ENCODE measurements at places on chromosomes 1 and 21.

- no peak for DNase-seq
These were observed 42.7 kb downstream of the SCMH1 start for GRCh38 chr1:41199375-41199774.

DNA sequence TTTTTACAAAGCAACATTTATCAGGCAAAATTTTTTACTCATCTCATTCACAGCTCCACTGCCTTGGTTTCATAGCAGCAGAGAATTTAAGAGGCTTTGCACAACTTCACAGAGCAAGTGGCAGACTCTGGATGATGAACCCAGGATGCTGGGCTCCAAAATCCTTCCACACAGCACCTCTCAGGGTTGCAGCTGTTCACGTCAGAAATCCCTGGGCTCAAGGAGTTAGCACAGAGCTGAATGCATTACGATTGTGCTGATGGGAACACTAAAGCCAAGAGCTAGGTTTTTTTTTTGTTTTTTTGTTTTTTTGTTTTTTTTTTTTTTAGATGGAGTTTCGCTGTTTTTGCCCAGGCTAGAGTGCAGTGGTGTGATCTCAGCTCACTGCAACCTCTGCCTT, 2.4 kb upstream of the HTR6 start:
- no peak for DNase-seq

GRCh38 chr1:58708166-58708565, 8.3 kb upstream of the MYSM1 start:
- no peak for DNase-seq

DNA sequence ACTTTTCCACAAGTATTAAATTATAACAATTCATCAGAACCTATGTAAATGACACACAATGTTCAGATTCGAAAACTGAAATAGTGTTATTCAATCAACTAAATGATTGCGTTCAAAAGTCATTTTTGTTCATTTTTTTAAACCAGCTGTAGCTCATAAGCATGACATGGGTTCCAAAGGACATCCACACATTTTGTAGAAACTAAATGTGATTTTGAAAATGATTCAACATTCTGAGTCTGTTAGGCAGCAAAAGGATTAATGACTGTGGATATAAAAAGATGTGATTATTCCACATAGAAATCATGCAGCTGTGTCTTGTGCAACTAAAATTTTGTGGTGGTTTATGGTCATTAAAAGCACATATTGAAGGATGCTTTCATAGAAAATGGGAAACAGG, 204.5 kb downstream of the BRINP3 start:
- no peak for DNase-seq

DNA sequence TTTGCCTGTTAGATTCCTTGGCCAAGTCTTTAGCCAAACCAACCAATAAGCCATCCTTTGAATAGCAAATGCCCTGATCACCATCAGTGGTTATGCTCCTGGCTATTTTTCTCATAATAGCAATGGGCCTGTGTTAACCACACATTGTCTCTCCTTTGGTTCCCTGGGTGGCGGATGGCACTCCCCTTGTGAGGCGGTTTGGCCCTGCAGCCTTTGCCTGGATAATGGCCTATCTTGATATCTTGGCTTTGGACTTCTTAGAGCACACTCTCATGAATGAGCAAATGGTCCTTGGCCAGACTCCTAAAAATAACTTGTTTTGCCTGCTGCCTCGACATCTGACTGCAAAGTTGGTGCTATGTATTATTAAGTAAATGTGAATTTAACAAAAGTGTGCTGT, 22.4 kb upstream of the ZBTB18 start:
- DNase-seq: no peak

DNA sequence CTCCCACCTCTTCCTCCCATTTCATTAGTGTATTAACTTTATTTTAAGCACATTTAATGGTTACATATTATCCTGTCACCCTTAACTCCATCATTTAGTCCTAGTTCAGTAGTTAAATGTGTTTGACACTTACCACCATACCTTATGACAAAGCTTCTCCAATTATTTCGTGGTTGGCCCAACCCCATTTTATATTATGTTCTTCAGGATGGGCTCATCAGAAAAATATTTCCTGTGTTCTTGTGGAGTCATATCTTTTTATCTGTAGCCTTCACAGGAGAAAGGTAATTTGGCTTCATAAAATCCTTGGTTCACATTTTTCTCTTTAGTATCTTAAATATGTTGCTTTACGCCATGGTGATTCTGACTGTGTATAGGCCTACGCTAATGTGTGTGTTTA, 142.3 kb upstream of the COL6A1 start:
- DNase-seq: no peak

- no peak for DNase-seq
These were observed 17.1 kb downstream of the MORC3 start for GRCh38 chr21:36337099-36337509.

DNA sequence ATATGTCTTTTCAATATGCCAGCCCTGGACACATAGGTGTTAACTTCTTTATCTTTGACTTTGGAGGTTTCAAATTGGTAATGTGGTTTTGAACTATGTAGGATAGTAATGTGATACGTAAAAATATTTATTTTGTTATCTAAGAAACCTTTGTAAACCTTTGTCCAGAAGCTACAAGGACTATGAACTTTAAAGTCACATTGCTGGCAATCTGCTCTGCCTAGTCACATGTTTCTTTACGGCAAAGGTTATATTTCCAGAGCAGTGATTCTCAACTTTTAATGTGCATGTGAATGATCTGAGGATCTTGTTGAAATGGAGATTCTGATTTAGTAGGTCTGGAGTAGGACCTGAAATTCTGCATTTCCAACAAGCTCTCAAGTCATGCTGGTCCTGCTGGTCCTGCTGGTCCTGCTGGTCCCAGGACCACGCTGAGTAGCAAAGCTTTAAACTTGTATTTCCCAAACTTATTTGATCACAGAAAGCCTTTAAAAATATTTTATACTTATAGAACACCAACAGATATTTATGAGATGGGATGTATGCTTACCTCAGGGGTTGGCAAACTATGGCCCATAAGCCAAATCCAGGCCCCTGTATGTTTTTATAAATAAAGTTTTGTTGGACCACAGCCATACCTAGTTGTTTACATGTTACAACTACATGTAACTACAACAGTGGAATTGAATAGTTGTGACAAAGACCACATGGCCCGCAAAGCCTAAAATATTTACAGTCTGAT, 57.9 kb upstream of the QSOX1 start:
- DNase-seq: no peak

- no peak for DNase-seq
These were observed 605.8 kb downstream of the PTPRU start for GRCh38 chr1:29842130-29842529.

- no peak for DNase-seq
These were observed 9.8 kb upstream of the KCNA3 start for GRCh38 chr1:110684491-110684890.

GRCh38 chr1:106749906-106750305, 306.6 kb upstream of the PRMT6 start:
- no peak for DNase-seq

- DNase-seq: no peak
These were observed 253.4 kb upstream of the ST6GALNAC5 start for GRCh38 chr1:76613886-76614285.

GRCh38 chr1:114353262-114353661, 157.7 kb downstream of the TRIM33 start:
- DNase-seq: no peak

- no peak for DNase-seq
These were observed 10.0 kb downstream of the DCST2 start for GRCh38 chr1:155023627-155024026.

DNA sequence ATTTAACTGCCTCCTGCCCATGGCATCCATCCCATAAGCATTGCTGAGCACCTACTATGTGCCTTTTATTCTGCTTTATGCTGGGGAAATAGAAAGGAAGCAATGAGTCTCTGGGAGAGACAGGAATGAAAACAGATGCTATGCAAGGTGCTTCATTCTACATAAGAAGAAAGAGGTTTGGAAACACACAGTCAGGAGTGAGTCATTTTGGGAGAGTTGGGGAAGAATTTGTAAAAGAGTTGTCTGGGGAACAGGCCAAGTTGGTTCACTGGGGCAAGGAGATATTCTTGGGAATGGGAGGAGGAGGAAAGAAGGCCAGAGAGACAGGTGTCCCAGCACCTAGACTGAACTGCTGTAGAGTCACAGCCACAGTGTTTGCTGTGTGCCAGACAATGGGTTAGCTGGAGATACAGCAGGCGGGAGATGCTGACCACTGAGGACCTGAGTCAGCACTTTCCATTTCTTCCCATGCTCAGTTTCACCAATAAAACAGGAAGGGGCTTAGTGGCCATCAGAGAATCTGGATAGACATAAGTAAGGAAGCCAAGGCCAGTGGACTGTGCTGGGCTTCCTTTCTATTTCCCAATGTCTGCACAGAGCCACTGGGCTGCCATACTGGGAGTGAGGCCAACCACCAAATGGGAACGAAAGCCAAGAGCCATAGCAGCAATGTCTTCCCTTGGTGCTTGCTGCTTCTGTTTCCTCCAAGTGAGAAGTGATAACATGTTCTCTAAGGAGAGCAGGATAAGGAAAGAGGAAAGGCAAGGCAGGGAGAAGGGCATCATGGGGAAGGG, 187.7 kb upstream of the USP24 start:
- DNase-seq: no peak

- no peak for DNase-seq
These were observed 2.2 kb upstream of the PTPN7 start for GRCh38 chr1:202162418-202163280.

- DNase-seq: no peak
These were observed 22.8 kb downstream of the KIAA1614 start for GRCh38 chr1:180935326-180936109.

- DNase-seq: no peak
These were observed 14.7 kb downstream of the C1orf116 start for GRCh38 chr1:207017615-207018559.

DNA sequence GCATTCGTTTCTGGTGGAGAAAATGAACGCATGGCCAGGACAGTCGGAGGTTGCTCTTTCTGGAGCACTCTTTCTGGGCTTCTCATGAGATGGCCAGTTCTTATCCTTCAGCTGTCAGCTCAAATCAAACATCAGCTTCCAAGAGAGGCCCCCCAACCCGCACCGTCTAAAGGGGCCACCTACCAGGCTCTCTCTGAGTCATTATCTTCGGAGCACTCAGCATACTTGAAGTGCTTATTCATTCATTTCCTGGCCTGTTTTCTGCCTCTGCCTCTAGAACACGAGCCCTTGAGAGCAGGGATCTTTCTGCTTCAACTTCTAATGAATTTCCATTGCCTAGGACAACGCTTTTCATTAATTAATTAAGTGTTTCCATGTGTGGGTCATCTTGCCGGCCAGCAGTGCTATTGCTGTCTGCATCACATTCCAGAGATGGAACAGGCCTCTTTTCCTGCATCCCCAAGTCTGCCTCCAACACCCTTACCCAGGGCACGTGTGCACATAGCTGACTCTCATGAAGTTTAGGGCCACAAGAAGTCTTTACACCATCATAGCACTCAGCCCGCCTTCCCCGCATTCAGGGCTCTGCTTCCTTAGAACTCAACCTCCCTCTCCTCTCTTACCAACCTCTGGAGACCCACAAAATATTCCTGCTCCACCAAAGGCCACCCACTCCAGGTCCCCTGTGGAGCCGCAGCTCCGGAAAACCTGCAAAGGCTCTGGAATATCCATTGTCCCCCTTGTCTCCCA, 52.1 kb upstream of the LAPTM5 start:
- DNase-seq: no peak

- DNase-seq: no peak
These were observed 360.2 kb downstream of the HHIPL2 start for GRCh38 chr1:222187566-222188332.

DNA sequence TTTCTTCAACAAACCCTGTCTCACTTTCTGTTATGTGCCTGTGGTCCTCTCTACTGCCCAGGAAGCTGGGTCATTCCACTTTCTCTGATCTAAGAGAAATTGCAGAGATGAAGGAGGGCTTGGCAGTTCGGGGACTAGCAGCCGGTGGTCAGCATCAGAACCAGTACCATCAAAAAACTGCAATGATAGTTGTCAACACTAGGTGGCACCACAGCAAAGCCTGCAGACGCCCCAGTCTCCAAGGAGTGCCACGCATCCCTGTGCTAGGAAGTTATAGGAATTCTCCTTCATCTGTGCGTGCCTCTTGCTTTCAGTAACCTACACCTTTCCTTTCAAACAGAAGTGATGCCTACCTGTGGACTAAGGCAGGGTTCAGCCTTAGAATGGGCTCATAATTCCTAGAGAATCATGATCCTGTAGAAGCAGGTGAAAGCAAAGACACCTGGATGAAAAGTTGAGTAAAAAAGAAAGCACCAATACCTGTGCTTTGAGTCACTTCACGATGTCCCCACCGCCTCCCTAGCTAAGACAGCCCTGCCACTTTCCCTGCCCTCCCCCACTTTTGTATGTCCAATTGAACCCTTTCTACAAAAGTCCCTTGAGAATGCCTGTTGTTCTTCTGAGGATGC, 129.2 kb downstream of the ADAMTS1 start:
- DNase-seq: no peak

GRCh38 chr1:245056913-245057312, 97.9 kb upstream of the KIF26B start:
- no peak for DNase-seq

GRCh38 chr21:17191346-17191993, 321.4 kb upstream of the CXADR start:
- DNase-seq: no peak

DNA sequence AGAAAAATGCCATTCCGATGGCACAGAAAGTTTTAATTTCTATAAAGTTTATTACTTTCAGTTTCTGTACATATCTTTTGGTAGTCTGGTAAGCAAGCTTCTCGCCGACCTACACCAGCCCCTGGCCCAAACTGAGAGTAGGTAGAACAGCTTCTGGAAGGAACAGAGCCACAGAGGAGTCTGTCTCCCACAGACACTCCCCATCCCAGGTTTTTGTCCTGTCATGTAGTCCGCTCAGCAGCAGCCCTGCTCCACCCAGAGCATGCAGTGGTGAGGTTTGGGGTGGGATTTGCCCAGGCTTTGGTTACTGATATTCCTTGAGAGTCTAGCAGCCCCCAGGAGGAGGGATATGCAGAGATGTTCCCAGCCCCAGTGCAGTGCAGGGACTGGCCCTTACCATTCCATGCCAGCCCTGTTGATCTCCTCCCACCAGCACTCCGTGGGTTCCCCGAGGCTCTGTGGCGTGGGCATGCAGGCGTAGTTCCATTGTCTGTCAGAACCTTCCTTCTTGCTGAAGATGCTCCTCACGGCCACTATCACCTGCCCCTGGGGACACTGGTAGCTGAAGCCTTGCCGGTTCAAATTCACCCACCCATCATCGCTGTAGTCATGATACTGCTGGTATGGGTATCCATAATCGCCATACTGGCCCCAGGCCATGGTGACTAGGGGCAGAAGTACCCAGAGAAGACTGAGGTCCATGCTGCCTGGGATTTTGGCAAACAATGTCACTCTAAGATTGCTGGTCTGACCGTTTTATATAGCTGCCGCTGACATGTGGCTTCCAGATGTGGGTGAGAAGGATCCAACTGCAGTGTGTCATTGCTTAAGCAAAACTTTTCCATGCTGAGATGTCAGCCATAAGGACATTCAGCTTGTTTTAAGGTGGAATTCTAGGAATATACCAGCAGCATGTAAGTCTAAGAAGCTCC, at the start of gene DPT:
TSS of gene DPT (minus strand) at position 734 of the 932 bp plus-strand sequence. CDS start at position 702, 32 bp downstream.
- DNase-seq: no peak

Measured in NCI-H187 treated with DMSO at 0.1 percent for 48 hours (cell line).